ENCODE measurements at places on chromosomes 12 and 14.
A peak's percentile ranks its signal among the peaks of the same experiment; 100 is the strongest.

DNA sequence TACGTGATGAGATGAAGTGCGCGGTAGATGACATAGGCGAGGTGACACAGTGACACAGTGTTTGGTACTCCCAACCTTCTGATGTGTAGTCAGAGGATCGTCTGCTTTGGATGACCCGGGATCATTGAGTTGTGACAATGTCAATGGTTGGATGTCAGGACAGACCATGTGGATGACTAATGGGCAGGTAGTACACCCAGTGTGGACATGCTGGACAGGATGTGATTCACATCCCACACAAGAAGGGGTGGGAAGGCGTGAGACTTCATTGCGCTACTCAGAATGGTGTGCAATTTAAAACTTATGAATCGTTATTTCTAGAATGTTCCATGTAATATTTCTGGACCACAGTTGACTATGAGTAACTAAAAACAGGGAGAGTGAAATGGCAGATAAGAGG, 23.8 kb downstream of the MAP3K9 start:
- DNase-seq = no peak

- DNase-seq = no peak
Measured at GRCh38 chr12:132393245-132393795, 63.9 kb upstream of the GALNT9 start.

DNA sequence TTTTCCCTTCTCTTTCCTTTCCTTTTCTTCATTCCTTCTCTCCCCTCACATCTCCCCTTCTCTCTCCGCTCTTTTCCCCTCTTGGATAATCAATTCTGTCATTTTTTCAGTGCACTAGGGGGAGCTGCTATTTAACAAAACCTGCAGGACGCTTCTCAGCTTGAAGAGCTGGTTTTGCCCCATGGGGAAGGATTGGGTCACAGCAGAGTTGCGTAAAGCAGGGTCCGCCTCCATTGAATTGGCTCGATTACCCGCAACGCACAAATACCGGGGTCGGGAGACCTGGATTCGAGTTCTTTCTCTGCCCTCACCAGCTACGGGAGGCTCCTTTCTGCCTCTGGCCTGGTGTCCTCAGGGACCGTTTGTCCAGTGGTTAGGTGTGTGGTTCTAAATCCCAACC, 42.1 kb upstream of the CHGA start:
- DNase-seq = peak; percentile 8

DNA sequence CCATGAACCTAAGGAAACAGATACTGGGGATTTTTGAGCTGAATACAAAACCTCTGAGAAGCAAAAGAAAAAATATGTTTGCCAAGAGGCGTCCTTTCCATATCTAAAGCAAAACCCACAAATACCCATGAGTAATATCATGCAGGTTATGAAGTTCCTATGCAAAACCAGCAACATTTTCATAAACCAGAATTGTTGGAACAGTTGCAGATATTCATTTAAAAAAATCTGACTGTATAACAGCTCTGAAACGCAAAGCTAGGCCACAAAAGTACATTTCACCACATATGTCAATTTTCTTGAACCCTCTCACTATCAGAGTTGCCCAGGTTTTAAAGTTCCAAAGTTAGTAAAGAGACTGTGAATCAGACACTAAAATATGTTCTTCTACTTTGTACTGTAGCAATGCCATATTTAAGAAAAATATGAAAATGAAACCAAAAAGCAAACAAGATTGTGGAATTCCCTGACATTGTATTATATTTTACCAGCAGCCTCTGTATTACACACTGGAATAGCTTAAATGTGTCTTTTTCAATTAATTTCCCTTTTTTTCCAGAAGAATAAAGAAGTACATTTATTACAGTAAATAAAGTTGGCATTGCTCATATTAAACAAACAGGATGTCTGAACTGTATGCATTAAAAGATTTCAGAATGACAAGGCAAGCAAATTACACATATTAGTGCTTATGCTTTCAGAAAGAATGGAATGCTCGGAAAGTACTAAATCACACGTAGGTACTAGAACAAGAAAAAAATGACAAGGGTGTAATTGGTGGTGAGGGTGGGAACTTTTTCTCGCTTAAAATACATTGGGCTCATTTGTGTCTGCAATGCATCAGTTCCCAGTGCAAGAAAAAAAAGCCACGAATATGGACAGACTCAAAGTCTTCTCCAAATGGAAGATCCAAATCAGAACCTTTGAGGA, 33.6 kb upstream of the HIF1A start:
- no peak for DNase-seq

DNA sequence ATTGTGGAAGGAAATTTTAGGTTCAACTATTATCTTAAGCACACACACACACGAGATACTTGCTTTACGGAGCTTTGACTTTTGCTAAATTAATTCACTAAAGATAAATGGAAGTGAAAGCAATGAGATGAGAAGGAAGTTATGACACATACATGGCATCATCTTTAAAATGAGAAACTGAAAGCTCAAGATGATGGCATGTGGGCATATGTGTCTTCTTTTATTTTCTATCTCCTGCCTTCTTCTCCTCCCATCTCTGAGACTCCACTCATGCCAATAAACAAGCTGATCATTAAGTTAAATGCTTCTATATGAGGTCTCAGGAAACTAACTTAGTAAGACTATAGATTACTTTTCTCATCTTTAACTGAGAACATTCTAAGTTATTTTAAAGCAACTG, 216.7 kb downstream of the MED13L start:
- no peak for DNase-seq

GRCh38 chr14:104821971-104822608, 21.2 kb downstream of the ZBTB42 start:
- no peak for DNase-seq

DNA sequence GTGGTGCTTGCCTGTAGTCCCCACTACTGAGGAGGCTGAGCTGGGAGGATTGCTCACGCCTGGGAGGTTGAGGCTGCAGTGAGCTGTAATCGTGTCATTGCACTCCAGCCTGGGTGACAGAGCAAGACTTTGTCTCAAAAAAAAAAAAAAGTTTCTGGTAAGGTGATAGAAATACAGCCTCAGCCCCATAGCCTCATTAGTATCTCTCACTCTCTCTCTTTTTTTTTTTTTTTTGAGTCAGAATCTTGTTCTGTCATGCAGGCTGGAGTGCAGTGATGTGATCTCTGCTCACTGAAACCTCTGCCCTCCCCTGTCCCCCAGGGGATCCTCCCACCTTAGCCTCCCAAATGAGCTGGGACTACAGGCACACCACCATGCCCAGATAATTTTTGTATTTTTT, 19.2 kb downstream of the MTHFD1 start:
- no peak for DNase-seq

Data from GM04503 (cell line).